ENCODE measurements at places on chromosomes 13 and 19.

GRCh38 chr19:4086411-4086867 is 19.7 kb upstream of the ZBTB7A start:
- no peak for DNase-seq

DNA sequence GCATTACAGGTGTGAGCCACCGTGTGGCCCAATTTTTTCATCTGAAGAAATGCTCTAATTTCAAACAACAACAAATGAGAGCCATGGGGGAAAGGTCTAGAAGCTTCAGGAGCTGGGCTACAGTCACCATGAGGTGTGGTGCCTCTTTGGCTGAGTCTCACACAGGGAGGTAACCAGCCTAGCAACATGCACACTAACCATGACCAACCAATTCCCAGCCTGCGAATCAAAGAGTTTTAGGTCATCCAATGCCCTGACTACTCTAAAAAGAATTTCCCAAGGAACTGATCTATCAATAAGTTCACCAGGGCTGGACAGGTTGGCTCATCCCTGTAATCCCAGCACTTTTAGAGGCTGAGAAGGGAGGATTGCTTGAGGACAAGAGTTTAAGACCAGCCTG is 29.9 kb downstream of the PBX4 start:
- DNase-seq = no peak

DNA sequence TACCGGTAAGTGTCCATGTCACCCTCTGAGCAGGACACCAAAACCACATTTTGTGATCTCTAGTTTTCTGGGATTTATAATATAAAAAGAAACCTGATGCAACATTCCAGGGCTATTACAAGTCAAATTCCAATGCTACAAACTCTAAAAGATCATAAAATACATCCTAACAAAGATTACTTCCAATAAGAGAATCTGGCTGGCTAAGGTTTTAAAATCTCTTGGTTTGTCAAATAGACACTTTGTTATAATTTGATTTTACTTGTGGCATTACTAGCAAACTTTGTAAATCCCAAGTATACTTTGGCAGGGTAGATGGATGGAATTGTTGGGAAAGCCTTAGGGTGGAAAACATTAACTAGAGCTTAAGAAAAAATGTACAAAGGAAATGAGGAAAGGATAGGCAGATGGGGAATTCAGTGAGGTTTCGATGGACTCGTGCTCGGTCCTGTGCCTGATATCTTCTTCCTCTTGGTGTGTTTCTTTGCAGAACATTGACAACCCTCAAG is 74.0 kb upstream of the POMP start:
- no peak for DNase-seq

DNA sequence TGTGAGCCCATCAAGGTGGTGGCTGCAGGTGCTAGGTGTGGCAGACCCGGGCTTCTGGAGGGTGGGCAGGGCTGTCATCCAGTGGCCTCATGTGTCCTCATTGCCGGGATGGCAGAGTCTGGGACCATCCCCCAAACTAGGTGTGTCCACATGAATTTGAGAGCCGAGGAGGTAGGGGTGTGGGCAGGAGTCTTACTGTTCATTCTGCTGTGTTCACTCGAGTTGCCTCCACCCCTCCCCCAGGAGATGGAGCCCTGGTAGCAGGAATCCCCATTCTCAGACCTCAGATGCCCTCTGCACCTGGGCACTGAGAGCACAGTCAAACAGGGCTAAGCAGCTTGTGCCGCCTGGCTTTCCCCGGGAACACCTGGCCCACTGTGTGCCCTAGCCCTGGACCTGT is 22.4 kb downstream of the NAXD start:
- DNase-seq = no peak

DNA sequence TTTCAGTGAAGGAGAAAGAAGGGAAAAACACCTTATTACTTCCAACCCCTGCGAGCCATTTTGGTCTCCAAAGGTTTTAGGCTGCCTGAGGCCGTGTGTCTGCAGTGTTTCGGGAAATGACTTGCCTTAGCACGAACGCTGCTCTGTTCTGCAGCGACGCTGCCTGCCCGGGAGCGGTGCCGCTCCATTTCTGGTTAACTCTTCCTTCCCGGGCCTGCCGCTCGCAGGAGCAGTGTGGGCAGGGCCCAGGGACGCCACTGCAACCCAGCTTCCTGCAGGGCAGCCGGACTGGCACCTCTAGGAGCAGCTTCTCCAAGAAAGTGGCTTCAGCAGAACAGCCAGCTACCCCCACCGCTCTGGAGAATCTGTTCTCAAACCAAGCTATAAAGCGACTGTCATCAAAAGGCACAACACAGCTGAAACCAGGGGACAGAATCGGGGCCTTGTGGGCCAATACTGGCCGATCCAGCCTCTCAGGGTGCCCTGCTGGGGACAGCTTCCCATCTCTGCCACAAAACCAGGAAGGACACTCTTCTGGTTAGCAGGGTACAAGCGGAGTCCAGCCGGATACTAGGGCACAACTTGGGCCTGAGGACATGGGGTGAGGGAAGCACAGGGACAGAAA is 72.2 kb downstream of the KCTD15 start:
- no peak for DNase-seq

DNA sequence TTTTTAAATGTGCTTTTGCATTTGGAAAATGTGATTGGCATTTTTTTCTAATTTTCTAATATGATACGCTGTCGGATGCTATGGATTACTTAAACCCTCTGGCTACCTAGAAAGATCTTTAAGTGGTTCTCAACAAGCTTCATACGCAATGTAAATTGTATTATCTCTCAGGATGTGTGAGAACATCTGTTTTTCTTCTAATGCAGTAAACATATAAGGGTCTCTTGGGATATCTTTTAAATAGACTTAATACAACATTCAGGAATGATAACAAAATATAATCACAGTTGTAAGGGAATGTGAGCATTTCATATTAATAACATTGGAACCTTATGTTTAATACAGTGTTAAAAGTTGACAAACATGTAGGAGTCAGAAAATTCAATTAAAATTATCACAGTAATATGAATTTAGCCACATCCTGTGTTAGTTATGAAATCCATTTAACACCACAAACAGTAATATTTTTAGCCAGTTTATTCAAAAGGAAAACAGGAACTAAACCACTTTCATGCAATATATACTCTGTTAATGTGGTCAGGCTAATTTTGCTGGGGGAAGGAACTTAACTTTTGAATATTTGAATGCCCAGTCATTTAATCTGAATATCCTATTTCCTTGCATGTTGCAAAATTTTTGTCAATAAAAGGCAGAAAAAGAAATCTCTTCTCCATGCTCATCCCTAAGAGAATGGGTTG is 15.0 kb upstream of the ALOX5AP start:
- DNase-seq = no peak

DNA sequence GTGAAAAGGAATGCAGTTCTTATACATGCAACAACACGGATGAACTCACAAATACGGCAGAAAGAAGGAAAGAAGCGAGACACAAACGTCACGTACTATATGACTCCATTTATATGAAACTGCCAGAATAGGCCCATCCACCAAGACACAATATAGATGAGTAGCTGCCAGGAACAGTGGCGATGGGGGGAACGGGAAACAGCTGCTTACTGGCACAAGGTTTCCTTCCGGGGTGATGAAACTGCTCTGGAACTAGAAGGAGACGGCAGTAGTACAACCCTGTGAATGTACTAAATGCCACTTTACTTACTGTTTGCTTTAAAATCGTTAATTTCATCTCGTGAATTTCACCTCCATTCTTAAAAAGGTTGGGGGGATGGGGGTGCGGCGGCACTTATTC is 28.9 kb downstream of the MLLT1 start:
- no peak for DNase-seq

DNA sequence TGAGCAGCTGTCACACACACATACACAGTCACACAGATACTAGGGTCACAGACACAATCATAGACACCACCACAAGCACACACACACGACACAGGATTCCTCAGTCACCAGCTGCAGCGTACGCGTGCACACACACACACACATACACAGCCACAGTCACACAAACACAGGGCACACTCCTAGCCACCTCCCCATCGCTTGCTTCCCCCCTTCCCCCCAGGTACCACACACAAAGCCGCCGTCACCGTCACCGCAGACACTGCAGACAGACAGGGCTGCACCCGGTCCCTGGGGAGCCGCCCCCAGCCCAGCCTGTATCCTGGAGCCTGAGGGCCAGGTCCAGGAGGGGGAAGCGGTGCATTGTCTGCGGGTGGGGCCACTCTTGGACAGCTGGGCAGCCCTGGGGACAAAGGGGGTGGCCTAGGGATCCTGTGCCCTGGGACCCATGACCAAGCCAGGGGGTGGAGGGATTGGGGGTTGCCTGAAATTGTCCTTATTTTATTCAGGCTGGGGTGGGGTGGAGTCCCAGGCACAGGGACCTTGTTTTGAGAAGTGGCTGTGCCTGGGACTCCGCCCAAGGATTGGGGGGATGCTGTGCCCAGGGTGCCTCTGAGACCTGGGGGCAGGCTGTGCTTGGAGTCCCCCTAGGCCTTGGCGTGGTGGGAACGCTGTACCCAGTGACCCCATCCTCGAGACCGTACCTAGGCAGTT is 957 bp downstream of the NUMBL start:
- DNase-seq = no peak

DNA sequence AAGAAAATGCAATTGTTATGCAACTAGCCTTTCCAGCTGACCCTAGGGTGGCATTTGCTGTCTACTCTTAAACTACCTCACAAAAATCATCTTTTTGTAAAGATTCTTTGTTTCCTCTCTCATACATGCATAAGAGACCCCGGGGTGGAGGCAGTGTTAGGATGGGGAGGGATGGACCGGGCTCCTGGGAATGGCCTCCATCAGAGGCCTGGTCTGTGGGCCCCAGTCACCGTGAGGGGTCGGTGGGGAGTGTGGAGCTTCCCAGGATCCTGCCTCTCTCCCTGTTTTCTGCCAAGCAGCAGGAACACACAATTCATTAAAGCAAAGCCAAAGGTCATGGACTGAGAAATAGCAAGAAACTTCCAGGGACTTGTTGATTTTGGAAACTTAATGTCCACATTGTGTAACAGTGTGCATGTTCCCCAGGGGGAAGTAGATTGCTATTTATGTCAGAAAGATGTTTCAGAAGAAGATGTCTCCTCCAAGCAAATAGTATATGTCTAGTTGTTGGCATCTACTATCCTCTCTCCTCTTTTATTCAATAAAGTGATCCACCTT is 241.4 kb downstream of the ENOX1 start:
- DNase-seq = no peak

DNA sequence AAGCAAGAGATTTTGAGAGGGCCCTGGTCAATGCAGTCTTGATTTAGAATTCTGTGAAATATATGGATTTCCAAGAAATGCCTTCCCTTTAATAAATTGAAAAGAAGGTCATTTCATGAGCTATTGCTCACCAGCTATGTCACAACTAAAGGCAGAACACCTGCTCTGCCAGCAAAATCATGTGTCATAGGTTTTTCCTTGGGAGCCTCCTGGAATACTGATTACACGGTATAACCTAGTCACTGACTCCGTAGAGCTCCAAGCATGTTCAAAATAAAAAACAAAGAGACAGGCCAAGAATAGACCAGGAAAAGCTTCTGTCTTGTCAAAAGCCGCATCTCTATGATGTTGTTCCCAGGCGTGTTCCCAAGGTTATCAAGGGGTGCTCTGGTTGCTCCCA is 45.5 kb downstream of the HSPH1 start:
- no peak for DNase-seq

DNA sequence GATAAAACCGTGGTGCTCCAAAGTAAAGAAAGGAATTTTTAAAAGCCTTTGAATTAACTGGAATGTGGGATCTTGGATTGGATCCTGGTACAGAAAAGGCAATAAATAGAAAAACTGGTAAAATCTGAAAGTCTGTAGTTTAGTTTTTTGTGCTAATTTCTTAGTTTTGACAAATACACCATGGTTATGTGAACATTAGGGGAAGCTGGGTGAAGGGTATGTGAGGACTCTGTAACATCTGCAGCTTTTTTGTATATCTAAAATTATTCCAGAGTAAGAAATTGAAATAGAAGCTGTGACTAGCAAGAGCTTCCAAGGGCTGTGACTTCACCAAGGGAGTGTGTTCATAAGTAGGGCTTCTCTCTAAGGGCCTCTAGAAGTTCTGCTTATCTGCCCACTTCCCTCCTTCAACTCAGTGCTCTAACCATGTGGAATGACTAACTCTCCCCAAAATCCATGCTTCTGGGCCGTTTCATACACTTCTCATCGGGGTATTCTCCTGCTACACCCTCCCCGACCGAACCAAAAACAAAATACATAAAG is 26.5 kb downstream of the ARHGAP35 start:
- DNase-seq = no peak

- DNase-seq = no peak
Observed at GRCh38 chr13:21897161-21897560, 226.3 kb downstream of the FGF9 start.

DNA sequence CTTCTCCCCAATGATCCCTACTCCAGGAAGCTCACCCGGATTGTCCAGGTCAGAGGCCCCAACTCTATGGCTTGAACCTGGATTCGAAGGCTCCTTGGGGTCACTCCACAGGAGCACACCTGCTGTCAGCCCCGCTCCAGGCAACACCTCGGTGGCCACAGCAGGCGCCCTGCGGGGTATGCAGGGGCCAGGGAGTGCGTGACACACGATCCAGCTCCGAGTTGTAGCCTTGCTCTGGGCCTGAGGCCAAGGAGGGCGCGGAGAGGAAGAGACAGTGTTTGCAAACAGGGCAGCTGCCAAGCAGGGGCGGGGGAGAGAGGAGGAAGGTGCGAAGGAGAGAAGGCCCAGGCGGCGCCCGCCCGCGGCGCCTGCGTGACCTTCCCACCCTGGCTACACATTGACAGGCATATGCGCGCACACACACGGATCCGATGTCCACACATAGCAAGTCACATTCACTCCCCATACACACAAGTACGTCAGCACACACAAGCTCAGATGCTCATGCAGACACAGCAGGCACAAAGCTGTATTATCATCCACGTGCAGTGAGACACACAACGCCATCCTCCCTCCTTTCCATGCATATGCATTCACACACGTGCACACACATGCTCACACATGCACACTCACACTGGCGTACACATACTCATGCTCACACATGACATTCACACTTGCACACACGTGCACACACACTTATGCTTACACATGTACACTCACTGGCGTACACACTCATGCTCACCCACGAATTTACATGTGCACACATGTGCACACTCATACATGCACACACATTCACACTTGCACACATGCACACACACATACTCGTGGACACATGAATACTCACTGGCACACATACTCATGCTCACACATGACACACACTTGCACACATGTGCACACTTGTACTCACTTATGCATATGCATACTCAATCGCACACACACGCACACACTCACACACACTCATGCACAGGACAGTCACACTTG is 10.4 kb downstream of the SBK2 start:
- no peak for DNase-seq

DNA sequence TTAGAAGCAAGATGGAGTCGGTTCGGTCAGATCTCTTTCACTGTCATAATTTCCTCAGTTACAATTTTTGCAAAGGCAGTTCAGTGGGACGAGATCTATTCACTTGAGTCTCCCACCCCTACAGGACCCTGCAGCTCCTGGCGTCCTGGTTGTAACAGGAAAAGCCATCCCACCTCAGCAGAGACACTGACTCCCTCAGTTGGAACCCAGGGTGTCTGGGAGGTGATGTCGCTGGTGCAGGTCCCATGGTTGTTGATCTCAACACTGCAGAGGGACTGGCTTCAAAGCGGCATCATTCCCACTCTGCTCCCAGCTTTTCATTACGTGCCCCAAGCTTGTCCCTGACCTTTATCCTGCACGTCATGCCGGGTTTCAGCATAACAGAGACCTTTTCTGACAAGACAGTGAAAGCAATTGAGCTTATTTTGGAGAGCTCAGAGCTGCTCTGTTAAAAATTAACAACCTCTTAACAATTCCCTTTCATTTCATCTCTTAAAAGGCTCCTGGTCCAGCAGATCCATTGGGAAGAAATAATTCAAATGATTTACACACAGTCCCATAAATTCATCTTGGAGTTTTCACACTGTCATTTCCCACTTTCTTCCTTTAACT is 17.6 kb upstream of the COG3 start:
- no peak for DNase-seq
